ENCODE measurements at places on chromosomes 1 and 21.

- DNase-seq = no peak
Measured at GRCh38 chr1:69263921-69264391, 303.8 kb upstream of the LRRC7 start.

GRCh38 chr1:221849897-221850296 lies 108.0 kb upstream of the DUSP10 start:
- DNase-seq = no peak

- no peak for DNase-seq
Measured at GRCh38 chr1:68585351-68585750, 88.5 kb upstream of the DEPDC1 start.

GRCh38 chr1:66246351-66247269 lies 287.3 kb upstream of the SGIP1 start:
- no peak for DNase-seq

- DNase-seq = no peak
Measured at GRCh38 chr1:38489844-38490270, 369.7 kb downstream of the RRAGC start.

DNA sequence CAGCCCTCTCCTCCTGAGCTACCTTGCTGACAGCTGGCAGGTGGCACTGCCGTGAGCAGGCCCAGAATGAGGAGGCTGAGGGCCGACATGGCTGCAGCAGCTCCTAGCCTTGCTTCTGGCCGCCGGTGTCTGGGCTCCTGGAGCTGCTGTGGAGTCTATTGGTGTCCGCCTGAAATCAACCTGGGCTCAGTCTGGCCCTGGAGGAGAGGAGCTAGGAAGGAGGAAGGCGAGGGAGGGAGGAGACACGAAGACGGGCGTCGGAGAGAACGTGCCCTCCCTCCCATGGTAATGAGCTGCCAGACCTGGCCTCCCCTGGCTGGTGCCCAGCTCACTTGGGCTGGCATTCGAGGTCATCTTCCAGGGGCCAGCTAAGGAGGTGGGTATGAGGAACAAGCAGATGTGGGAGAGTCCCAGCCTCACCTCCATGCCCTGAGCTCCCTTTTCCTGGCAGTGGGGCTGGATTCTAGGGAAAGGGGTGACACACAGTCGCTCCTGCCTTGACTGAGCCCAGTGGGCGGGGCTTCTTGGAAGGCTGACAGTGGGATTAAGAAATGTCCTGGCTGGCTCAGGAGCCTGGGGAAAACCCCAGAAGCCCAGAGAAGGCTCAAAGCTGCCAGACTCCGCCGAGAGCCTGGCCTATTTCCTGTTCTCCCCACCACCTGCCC lies at the start of gene PDZK1IP1:
PDZK1IP1 (minus strand) TSS at position 193 of the 665 bp plus-strand sequence; CDS start at position 89, 104 bp downstream.
- no peak for DNase-seq

GRCh38 chr1:233440951-233441401 lies 113.5 kb downstream of the MAP3K21 start:
- DNase-seq = peak; percentile 7

GRCh38 chr1:216090556-216090955 lies 332.7 kb downstream of the USH2A start:
- no peak for DNase-seq

DNA sequence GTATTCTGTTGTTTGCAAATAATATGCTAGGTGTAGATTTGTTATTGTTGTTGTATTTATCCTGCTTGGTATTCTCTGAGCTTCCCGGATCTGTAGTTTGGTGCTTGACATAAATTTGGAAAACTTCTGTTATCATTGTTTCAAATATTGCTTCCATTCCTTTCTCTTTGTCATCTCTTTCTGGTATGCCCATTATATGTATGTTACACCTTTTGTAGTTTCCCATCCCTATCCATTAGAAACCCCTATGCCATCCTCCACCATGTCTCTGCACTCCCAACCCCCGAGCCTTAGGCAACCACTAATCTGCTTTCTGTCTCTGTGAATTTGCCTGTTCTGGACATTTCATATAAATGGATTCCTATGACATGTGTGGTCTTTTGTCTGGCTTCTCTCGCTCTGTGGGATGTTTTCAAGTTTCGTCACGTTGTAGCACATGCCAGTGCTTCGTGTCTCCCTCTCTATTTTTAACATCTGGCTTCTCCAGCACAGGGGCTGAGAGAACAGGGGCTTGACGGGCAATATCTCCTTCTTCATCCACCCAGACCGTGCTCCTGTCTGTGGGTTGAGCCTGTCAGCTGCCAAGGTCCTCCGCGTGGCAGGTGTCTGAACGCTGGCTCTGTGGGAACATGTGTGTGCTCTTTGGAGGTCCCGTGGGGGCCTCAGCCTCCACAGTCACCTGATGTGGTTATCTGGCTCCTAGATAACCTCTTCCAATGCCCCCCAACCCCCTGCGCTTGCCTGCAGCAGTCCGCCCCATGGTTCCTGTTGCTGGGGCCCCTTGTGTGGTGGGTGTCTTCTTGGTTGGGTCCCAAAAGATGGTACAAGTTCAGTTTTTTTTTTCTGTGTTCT lies 32.8 kb upstream of the MAN1C1 start:
- no peak for DNase-seq

DNA sequence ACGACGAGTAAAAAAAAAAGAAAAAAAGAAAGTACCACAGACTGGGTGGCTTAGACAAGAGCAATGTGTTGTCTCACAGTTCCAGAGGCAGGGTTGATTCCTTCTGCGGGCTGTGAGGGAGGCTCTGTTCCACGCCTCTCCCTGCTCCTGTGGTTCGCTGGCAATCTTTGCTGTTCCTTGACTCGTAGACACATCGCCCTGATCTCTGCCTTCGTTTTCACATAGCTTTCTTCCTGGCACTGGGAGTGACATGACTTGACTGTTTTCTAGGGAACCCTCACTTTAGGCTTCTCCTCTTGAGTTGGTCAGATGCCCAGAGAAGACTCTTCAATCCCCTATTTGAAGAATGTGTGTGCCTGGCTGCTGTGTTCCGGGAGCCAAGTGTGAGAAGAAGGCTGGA lies 133.6 kb downstream of the TM2D1 start:
- no peak for DNase-seq

DNA sequence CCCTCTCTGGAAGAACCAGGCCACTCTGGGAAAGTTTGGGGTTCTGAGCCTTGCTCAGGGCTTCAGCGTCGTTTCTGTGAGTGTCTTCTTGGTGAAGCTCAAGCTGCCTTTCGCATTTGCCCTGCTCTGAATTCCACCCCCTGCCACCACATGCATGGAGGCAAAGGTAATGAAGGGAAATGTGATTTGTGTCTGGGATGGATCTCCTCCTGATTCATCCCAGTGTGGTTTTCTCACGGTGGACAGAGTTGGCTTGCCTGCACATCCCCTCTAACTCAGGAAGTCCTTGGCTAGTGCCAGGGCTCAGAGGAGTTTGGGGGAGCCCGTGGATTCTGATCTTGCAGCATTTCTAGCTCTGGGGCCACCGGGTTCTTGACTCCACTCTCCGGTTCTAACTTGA lies 173.6 kb upstream of the RAB4A start:
- DNase-seq = no peak

DNA sequence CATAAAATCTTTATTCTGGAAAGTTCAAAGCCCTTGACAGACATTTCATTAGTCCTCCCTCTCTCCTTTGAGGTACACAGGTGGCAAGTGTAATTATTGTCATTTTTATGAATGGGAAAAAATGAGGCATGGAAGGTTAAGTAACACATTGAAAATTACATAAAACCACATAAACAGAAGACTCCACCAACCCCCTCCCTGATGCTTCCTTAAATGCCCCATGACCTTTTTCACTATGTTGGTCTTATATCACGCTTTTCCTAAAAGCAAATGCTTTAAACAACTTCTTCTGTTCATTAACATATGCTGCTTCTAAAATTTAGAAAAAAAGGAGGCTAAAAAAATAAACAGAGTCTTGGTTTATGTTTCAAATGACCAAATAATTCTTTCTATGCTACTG lies 648.4 kb downstream of the PTPRC start:
- no peak for DNase-seq

DNA sequence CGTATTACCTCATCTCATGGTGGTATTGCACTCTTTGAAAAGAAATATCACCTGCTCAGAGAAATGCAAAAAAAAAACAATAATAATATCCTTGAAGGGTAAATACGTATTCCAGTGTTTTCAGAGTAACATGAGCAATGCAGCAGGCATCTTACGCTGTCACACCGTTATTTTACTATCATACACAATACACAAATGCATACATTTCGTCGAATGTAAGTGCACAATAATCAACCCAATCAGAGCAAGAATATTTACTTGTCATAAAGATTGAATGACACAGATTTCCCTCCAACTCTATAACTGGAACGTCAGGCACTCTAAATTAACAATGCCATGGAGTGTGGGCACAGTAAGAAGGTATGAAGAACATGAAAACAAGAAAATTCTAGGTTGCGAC lies 1050.1 kb downstream of the PLA2G4A start:
- DNase-seq = no peak

DNA sequence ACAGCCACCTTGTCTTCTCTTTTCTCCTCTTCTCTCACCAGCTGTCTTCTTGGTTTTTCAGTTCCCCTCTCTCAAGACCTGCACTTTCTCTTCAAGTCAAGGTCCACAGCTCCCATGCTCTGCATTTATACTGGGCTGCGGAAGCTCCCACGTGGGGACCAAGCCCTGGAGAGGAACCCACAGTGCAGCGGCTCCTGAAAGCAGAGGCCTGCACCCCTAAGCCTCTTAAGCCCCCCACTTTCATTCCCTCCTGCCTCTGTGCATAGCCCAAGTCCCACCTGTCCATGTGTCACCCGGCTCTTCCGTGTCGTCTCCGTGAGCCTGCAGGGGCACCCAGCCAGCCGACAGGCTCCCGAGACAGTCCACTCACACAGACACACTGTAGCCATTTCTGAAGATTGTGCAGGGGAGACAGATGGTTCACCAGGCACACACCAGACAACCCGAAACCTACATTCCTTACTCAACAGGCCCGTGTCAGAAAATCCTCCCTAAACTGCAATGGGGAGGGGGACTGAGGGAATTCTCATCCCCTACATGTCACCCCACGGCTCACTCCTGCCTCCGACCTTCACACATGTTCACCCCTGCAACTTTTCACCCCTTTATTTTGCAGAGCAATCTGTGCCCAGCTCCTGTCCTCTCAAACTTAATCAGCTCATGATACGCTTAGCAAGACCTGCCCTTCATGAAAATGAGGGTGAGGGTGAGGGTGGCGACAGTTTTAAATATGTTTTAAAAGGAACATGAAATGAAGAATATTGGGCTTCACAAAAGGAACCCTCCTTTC lies 6.3 kb downstream of the MX2 start:
- DNase-seq = no peak

DNA sequence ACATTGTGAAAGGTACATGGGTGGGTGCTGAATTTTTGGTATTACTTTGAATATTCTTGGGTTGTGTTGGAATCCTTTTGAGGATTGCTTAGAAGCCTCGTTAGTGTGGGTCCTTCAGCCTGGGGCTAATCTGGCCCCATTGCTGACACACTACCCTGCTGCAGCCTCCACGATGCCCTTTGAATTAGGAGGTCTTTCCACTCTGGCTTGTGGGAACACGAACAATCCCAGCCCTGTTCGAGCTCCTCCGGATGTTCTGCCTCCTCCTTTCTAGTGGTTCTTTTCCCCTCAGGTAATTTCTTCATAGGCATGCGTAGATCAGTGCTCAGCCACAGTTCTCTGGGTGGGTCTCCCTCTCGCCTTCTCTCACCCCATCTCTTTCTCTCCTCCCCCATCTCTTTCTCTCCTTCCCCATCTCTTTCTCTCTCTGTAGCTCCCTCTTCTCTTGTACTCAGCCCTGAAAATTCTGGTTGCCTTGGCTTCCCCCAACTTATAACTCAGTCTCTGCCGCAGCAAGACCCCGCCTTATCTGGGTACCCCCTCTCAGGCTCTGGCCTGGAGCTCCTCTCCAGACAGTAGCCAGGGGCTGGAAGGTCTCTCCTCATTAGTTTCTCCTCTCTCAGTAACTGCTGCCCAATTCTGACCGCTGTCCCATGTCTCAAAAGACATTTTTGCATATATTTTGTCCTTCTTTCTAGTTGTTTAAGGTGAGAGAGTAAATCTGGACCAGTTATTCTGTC lies 46.0 kb upstream of the SLC19A1 start:
- no peak for DNase-seq

DNA sequence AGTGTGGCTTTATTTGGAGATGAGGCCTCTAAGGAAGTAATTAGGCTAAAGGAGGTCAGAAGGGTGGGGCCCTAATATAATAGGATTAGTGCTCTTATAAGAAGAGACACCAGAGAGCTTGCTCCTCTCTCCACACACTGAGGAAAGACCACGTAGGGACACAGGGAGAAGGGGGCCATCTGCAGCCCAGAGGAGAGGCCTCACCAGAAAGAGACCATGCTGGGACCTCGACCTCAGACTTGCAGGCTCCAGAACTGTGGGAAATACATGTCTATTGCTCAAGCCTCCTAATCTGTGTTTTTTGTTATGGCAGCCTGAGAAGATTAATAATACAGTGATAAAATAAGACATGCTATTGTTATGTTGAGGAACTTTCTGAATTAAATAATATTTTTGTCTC lies 8.3 kb downstream of the RCAN1 start:
- DNase-seq = no peak

DNA sequence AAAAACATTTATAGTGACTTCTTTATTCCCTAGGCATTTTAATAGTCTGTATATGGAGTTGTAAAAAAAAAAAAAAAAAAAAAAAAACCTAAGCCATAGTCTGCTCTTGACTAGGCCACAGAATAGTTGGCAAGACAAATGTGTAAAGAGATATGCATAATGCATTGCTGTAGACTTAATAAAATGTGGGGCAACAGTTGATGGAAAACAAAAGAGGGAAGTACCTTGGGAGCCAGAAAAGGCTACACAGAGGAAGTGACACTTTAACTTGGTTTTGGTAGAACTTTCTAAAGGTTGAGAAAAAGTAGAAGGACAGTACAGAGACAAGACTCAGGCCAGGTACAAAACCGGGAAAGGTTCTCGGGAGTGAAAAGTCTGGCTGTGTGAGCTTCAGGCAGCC lies 802.9 kb upstream of the ADAMTS5 start:
- no peak for DNase-seq

GRCh38 chr1:243550276-243550675 lies 294.4 kb downstream of the SDCCAG8 start:
- DNase-seq = no peak

DNA sequence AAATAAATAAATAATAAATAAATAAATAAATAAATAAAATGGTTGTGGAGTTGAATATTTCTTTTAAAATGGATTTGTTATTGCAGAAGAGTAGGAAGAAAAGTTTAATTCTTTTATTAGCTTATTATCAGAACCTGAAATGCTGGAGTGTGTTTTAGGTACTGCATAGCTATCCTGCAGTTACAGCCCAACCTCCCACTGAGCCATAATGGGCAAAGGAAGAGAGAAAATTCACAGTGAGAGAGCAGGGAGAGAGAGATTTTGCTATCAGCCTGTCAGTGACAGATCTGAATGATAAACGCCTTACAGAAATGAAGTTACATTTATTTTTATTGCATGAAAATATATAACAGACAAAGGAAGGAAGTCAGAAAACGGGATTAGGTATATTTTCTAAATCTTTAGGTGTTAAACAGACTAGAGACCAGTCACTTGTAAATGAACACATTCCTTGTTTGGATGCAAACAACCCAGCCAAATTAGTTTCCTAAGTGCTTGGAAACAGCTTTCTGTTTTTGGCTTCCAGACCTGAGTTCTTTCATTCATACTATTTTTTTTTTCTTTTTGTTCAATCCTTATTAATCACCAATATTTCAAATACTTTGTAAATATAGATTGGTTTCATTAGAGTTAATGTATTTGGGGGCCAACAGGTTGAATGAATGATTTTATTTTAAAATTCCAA lies 425.3 kb downstream of the USP25 start:
- no peak for DNase-seq

GRCh38 chr1:31140299-31140698 lies 74.8 kb upstream of the PUM1 start:
- DNase-seq = no peak

- peak; percentile 69 for DNase-seq
Measured at GRCh38 chr1:226677027-226678020, 61.8 kb downstream of the ITPKB start.
